ENCODE measurements at places on chromosomes 11 and 22.

- DNase-seq, result no peak
These were observed 9.4 kb downstream of the HIPK3 start for GRCh38 chr11:33266393-33267215.

DNA sequence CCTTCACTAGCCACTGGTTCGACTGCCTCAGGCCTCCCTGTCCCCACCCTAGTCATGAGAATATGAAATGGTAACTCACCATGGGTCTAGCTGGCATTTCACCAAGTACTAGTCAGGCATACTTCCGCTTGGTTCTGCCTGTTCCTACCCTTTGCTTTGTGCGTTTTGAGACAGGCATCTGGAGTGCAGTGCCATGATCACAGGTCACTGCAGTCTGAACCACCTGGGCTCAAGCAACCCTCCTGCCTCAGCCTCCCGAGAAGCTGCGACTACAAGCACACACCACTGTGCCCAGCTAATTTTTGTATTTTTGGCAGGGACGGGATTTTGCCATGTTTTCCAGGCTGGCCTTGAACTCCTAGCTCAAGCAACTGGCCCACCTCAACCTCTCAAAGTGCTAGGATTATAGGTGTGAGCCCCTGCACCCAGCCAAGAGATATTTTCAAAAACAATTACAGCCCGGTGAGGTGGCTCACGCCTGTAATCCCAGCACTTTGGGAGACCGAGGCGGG, 14.1 kb downstream of the HRAS start:
- no peak for DNase-seq

DNA sequence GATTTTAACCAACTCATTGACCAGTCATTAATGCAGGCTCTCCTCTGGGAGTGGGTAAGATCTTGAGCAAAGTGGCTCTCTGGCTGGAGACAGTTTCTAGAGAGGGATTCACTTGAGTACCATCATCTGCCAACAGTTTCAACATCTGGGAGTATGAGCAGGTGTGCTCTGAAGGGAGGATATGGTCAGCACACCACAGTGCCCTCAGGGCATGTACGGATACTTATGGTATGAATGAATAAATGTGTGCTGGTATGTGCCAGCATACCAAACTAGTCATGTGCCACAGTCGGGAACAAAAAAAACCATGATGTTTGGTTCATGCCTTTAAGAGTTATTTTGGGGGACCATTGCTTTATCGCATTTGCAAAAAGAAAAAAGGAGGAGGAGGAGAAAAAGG, 1197.5 kb upstream of the TENM4 start:
- no peak for DNase-seq

DNA sequence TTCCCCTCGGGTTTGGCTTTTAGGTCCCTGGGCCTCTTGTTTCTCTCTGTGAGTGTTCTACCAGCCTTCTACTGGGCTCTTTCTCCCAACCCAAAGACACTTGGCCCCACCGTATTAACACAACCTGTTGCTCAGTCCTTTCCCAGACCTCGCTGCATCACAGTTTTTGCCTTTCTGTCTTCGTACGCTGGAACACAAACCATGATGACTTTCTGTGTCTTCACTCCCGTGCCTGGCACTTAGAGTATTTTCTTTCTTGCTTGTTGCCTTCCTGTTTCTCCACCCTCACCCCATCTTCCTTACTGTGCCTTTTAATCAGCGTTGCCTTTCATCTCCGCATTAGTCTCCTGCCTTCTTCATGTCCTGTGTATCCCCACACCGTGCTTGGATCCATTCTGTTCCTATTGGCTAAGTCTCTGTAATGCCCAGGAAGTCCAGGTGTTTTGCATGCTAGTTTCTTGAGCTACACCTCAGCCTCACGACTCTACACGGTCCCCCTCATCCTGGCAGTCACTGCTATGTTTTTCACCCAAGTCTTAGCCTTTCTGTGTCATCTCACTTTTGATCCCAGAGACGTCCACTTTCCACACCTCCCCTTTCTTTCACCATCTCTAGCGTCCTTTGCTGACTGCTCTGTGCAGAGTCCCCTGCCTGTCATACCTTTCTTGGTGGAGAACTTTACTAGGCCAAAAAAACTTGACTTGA, 1.6 kb downstream of the MARK2 start:
- no peak for DNase-seq

DNA sequence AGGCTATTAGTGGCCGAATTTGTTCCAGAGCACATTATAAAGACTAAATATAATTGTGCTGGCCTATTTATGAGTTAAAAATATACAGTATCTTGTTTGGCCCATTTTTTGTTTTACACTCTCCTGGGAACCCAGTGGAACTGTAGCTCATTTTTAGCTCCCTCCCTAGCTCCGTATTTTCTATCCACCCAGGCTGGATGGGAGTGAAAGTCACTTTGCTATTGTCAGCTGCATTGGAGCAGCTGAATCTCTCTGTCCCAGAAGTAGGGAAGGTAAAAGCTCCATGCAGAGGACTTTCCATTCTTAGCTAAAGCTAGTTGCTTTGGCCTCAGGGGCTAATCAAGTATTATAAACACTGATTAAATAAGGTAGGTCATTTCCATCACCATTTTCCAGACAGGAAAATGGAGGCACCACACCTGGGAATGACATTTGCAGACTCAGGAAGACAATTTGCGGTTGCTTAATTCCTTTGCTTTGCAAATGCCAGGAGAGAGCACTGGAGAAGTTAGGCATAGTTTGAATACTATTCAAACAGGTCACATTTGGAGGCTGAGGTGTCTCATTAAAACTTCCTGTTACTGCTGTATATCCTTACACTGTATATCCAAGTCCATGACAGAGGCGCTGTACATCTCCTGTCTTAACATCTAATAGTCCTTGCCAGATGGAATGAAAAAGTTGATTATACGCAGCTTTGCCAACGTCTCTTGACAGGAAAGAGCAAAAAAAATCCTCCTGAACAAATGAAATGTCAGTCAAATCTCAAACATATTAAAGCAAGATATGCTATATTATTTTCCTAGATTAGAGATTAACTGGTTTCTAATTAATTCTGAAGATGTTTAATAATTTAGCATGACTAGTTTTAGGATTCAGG, 338.1 kb upstream of the KIRREL3 start:
- no peak for DNase-seq

- no peak for DNase-seq
These were observed 2.6 kb upstream of the PATL1 start for GRCh38 chr11:59671471-59671870.

DNA sequence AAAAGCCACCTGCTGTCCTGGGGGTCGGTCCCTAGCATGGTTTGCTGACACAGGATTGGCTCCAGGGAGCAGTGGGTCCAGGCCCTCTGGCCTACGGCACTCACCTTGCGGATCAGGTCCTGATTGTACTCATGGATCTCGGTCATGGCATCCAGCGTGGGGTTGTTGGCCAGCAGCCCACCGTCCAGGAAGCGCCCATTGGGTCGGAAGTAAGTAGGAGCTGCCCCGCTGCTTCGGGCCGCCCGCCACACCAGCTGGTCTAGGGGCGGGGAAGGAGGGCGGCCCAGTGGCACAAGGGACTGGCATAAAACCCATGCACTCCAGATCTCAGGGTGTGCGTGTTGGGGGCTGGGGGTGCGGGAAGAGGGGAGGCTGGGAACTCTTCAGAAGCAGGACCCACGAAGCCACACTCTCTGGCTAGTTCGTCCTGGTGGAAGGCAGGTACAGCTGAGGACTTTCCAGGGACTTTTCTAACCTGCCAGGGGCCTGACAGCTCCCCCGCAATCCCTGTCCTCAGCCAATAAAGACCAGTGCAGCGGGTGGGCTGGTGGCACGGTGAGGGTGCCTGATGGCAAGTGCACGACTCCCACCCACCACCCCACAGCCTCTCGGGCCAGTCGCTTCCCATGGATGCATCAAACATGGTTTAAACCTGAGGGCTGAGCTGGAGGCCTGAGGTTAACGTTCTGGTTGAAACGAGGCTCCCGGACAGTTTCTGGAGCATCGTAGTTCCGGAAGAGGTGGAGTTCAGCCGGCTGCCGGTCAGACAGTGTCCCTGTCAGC, 5.1 kb upstream of the BAIAP2L2 start:
- no peak for DNase-seq

GRCh38 chr11:103800406-103801114, 235.9 kb upstream of the DDI1 start:
- no peak for DNase-seq

GRCh38 chr11:45262900-45263299, 23.2 kb downstream of the SYT13 start:
- peak; percentile 32 for DNase-seq

- no peak for DNase-seq
These were observed 37.5 kb downstream of the SYN3 start for GRCh38 chr22:33020721-33021120.

DNA sequence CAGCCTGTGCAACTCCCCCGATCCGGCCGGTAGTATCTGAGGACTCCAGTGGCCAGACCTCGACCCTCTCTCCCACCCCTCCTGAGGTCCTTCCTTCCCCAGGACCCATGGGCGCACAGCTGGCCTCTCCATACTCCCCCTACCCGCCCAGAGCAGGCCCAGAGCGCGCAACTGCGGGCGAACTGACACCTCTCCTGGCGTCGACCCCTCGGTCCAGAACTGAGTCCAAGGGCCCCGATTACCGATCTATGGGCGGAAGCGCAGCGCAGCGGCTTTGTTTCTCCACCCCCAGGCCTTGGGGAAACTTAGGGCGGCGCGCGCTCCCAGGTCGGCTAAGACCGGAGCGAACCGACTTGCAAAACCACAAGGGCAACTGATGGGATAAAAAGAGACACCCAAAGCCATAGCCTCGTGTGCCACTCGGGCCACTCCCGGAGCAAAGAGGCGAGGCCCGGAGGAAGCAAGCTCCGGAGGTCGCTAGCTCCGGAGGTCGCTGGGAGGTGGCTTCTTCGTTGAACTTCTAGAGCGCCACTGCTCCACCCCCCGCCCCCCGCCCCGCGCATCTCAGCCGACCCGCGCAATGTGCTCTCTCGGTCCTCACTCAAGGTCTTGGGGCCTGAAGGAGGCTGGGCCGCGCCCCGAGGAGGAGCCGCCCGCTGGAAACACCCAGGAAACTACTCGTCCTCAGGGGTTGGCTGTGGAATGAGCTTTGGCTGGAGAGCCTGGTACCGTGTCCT, 9.8 kb upstream of the ALX4 start:
- no peak for DNase-seq

GRCh38 chr22:29782061-29782845, 15.1 kb downstream of the UQCR10 start:
- no peak for DNase-seq

DNA sequence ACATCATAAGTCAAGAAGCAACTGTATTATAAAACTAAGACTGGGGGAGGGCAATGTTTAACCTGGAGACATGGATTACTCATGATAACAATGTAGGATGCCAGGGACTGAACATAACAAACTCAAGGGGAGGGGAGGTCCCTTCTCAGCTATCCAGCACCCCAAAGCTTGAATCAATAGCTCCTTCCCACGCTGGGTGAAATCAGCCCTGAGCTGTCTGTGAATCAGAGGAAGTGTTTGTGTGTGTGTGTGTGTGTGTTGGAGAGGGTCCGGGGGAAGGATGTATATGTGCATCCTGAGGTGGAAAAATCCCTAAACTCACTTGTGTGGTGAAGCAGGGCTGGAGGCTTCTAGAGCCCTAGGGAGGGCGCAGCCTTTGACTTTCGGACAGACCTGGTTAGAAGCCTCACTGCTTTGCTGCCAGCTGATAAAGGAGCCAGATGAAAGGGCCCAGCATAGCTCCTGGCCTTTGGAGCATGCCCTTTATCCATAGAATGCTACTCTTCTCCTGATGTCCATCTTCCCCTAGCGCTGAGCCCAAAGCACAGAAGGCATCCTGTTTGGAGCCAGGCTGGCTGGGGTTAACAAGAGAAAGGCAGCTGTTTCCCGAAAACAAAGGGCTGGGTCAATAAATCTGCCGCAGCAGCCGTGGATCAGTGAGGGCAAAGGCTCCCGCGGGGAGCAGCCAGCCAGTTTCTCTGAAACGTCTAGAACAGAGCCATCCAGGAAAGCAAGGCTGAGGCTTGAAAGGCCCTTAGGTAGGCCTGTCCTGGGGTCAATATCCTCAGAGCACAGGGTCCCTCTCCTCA, 35.8 kb downstream of the TNKS1BP1 start:
- no peak for DNase-seq

Data from NCI-H2029 treated with DMSO at 0.1 percent for 48 hours (cell line).